ENCODE measurements at places on chromosomes 7 and 10.

GRCh38 chr7:29915481-29916215 lies 74.0 kb downstream of the SCRN1 start:
- no peak for DNase-seq

DNA sequence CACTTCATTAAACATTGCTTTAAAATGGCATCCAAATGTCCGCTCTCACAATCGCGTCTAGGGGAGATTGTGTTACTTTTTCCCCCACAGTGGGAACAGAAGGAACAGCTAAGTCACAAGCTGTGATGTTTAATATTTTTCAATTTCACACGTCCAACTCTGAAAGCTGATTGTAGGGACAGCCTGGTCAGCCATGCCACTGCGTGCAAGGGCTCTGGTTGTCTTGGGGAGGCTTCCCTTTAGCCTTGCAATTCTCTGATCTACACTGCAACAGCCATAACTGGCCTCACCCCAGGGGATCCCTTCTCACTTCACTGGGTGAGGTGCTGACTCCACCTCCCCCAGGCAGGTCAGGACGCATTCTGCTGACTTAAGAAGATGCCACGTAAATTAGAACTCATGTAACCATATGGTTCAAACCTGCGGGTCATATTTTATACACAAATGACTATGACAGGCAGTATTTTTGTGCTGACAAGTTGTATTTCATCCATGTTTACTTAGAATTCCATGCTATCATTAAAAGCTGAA lies 425.2 kb upstream of the NFE2L3 start:
- DNase-seq, result no peak

- DNase-seq, result no peak
Observed at GRCh38 chr7:42956062-42956461, 23.9 kb downstream of the MRPL32 start.

DNA sequence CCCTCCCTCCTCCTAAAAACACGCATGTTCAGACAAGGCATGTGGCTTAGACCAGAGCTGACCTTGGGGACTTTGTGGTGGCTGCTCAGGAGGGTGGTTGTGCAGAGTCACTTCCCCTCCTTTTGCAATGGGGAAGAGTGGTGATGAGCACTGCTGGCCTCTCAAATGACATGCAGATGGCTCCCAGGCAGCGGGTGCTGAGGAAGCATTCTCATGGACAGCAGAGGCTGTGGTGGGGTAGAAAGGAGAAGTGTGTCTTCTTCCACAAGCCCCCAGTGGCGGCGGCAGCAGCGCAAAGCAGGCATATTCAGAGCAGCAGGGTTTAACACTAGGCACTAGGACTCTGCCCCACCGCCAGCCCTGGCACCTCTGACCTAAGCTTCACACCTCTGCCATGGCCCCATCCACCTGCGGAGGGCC lies 105.9 kb upstream of the ANLN start:
- DNase-seq, result no peak

DNA sequence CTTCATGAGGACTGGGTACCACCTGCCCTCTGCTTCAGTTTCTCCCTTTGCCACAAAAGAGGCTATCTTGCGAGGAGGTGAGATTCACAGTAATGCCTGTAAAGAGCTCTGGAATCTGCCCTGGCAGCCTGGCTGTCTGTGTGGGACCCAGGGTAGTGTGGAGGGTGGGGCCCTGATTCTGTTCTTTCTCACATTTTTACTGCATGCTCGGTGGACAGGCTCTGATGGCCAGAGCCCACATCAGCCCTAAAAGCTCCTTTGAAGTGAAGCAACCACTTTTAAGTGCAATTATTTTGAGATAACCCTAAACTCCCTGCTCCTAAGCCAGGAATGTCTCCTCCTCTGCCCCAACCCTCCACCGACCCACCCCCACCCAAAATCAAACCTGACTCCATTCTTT lies 92.1 kb upstream of the PODXL start:
- no peak for DNase-seq

- no peak for DNase-seq
Observed at GRCh38 chr10:13767676-13768178, 181.0 kb downstream of the PRPF18 start.

DNA sequence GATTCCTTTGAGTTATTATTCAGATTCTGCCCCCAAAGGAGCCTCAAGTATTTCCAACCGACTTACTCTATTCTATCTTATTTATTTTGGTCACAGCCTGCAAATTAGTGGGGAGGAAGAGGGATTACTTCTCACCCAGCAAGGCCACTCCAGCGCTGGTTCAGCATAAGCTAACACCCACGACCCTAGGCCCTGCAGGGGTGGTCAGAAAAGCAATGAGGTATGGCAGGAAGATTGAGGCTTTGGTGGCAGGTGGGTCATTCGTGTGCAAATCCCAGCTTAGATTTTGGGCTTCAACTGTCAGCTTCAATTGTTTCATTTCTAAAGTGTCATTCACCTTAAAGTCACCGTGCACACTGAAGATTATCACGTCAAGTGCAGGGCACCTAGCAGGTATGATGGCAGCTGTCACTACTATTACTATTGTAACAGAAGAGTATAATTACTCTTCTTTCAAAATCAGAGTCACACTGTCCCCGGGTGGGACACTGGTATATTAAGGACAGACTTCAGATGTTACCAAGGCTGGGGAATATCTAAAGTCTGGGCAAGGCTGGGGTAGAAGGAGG lies 48.8 kb upstream of the OPTN start:
- no peak for DNase-seq

- no peak for DNase-seq
Observed at GRCh38 chr7:50982626-50983025, 199.9 kb upstream of the GRB10 start.

- DNase-seq, result no peak
Observed at GRCh38 chr7:53602817-53603418, 567.5 kb downstream of the POM121L12 start.

- no peak for DNase-seq
Observed at GRCh38 chr10:28253169-28253785, 49.6 kb downstream of the MPP7 start.

DNA sequence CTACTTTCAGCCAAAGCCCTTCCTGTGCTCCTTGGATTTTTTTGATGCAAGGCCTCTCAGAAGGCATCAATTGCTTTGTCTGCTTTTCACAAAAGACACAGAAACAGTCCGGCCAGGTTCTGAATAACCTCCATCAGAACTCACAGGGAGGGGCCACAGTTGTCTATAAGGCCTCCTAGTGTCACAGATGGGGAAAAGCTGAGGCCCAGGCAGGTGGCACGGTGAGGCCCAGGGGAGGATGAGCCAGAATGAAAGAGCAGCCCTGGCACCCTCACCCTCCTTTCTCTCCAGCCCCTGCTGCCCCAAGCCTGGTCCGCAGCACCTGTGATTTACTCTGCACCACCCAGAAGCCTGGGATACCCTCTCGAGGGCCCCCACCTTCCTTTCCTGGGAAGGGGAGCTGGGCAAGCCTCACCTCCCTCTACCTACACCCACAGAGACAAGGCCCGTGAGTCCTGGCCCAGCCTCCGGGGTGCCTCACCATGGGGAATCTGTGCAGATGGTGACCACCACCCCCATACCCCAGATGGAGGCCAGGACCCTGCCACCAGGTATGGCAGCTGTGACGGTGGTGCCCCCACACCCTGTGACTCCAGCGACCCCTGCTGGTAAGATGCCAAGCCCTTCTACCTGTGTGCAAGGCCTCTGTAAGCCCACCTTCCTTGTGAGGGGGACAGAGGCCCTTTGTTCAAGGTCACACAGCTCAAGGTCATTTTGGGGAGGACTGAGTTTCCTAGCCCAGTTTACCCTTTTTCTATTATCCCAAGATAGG lies 26.2 kb upstream of the ZNF467 start:
- DNase-seq, result no peak

GRCh38 chr7:139648941-139649425 lies 125.5 kb downstream of the CLEC2L start:
- DNase-seq, result no peak

GRCh38 chr7:36032361-36032818 lies 120.7 kb upstream of the EEPD1 start:
- DNase-seq, result no peak

DNA sequence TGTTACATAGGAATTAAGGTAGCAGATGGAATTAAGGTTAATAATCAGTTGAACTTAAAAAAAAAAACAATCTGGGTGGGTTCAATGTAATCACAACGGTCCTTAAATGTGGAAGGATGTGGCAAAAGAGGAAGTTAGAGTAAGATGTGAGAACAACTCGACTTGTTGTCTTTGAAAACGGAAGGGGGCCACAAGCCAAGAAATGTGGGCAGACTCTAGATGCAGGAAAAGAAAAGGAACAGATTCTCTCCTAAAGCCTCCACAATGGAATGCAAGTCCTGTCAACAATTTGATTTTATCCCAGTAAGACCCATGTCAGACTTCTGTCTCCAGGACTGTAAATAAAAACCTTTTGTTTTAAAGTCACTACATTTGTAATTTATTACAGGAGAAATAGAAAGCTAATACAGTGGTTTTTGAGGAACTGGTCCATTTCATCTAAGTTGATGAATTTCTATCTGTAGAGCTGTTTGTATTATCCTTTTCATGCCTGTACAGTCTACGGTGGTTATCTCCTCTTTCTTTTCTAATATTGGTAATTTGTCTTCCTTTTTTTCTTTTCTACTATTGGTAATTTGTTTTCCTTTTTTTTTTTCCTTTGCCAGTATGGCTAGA lies 8.6 kb downstream of the MCMBP start:
- no peak for DNase-seq

Data from NCI-H774 (cell line).